ENCODE measurements at places on chromosomes 5 and 9.

DNA sequence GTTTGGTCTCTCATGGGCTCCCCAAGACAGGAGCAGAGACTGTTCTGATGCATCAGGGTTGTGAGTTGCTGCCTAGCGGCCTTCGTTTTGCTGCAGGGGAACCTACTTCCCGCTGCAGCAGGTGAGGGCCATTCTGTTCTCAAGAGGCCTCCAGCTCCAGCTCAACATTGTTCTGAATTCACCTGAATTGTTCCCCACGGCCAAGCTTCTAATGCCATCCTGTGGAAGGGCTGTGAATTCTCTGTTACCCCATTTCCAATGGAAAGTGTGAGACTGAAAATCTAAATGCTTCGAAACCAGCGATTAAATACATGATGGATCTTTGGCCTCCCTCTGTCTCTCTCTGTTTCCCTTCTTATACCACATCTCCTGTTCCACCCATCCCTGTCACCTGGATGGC, 349.1 kb upstream of the DAP start:
- no peak for DNase-seq

DNA sequence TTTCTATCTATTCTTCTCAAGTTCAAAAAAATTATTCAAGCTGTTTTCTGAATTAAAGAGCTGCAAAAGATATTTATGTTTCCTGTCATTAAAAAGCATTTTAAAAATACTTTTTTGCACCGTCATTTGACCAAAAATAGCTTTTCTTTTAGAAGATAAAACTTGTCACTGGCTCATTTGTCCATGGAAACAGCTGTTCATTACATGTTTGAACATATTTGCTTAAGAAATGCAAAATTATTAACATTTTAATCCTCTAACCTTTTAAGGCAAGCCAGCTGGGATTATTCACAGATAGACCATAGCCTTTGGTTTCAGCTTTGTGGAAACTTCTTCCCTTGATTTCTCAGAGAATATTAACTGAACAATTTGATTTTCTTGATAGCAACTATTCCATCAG, 393.9 kb downstream of the TUSC1 start:
- DNase-seq: no peak

DNA sequence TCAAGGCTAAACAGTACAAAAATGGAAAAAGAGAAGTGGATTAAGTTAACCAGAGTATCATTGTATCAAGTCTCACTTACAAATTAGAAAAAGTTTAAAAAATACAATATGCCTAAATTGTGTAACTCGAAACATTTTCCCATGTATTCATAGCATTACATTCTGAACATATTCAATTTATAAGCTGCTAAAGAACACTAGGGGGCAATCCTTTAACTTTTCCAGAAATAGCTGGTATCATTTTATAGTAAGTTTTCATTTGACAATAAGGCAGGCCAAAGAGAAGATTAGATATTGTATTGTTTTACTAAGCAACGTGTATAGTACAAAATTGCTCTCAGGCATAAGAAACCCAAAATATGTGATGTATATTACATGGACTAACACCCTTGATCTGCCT, 234.6 kb downstream of the ADGRV1 start:
- DNase-seq: no peak

DNA sequence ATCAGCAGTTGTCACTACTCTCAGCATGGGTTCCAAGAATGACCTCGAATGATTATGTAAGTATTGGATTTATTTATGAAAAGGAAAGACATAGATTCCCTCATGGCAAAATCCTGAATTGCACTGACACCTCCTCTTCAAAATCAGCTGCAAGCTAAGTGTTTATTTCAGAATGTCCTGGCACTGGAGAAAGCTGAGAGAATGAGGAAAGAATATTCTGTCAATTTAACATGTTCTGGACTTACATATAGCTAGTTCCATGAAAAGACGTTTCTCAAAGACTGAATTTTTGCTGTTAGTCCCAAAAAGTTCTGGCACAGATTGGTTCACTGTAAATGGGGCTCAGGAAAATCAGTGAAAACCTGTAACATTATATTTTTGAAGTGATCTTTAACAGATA, 120.3 kb downstream of the NREP start:
- DNase-seq: no peak

DNA sequence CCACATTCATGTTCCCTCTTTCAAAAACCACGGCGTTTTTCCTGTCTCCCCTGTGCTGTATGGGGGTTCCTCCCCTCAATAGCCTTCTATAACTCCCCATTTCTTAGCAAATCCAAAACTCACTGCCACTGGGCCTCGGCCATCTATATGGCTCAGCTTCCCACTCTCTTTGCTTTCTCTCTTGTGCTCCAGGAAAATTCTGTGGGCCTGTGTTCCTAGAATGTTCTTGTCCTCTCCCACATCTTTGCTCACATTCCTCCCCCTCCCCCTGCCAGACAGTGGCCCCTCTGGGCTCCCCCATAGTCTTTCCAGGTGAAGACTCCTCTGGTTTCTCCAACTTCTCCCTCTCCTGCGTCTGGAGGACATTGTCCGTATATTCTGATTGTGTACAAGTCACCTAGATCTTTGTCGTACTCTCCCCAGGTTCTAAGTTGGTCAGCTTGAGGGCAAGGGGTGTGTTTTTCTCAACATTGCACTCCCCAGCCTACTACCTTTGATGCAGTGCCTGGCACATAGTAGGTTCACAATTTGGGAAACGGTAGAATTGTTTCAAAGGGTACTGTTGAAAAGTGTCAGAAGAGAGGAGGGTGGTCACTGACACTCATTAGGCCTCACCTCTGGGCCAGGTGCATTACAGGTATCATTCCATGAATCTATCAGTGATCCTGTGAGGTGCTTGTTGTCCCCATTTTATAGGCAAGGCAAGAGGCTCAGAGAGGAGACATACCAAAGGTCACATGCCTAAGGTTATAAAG, 3.7 kb upstream of the DUSP1 start:
- DNase-seq: no peak

- no peak for DNase-seq
Measured at GRCh38 chr5:176779537-176779936, 30.8 kb upstream of the UNC5A start.

DNA sequence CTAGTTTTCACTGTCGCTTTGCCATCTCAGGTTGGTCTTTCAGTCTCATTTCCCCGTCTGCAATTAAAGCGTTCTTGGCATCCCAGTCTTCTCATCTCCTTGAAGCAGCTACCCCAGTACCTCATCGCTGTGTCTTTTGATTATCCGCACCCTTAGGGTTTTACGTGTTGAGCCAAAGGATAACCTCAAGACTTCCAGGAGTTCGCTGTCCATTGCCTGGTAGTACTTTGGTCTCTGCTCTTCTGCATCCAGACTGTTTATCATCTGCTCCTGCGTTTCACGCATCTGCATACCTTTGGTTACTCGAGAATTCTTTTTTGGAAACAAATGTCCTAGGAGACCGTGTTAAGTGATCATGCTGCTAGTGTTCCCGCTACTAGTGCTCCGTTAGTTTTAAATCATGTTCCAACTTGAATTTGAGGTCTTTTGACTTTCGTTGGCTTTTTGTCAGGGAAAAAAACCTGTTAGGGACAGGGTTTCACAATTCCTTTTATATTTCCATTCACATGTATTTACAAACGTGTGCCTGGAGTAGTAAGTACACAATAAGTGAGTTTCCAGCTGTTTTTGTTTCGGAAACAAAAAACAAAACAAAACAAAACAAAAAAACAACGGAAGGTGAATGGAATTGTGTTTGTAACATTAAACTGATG, 888 bp downstream of the RABGAP1 start:
- peak; percentile 84 for DNase-seq

DNA sequence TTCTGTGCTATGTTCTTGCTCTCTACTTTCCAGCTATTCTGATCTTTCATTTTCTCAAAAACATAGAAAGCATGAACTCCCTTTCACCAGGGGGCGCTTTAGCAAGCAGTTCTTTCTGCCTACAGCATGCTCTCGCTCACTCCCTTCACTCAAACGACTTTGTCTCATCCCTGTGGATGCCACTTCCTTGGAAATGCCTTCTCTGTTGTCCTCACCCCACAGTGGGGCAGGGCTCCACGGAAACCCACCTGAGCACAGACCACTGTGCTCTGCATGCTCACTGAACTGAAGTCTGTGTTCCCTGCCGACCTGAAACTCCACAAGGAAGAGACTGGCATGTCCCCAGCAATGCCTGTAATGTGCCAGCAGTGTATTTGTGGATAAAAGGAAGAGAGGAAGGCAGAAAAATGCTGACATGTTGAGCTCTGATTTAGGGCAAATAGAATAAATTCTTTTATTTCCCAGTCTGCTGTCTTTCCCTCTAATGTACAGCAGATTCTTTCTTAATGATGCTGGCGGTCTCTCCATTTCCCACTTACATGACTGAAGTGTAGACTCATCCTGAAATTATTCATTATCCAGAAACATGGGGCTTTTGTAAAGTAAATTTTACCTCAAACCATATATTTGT, 4.9 kb upstream of the ROR2 start:
- DNase-seq: peak; percentile 69

GRCh38 chr5:133421394-133421793, 190.9 kb downstream of the FSTL4 start:
- peak; percentile 9 for DNase-seq

DNA sequence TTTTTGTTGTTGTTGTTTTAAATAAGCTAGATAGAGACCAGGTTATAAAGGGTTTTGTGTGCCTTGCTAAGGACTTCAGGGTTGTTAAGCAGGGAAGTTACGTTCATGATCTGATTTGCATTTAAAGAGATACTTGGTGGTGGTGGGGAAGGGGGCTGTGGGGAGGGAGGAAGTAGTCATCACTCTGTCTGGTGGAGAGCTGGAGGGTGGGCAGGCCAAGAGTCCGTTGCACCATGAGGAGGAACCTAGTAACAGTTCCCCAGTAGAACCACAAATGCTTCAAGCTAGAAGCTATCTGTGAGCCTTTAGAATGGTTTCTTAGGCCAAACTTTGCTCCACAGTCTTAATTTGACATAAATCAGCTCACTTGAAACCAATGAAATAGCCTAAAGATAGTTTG, 18.7 kb upstream of the ROPN1L start:
- DNase-seq: no peak

- DNase-seq: no peak
Measured at GRCh38 chr9:109904666-109905065, 124.7 kb downstream of the PALM2AKAP2 start.

DNA sequence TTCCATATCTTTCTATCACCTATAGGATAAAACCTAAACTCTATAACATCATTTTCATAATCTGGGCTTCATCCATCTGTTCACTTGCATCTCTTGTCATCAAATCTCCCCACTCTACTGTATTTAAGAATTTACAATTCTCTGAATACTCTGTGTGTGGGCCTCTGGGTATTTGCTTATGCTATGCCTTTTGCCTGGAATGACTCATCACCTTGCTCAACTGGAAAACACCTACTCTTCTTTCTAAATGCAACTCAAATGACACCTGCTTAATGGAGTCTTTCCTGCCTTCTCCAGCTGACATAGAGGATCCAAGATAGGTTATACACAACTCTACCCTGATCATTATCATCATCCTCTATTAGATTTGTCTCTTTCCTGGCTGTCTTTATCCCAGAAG, 421.7 kb downstream of the SPATA31D1 start:
- DNase-seq: peak; percentile 26

DNA sequence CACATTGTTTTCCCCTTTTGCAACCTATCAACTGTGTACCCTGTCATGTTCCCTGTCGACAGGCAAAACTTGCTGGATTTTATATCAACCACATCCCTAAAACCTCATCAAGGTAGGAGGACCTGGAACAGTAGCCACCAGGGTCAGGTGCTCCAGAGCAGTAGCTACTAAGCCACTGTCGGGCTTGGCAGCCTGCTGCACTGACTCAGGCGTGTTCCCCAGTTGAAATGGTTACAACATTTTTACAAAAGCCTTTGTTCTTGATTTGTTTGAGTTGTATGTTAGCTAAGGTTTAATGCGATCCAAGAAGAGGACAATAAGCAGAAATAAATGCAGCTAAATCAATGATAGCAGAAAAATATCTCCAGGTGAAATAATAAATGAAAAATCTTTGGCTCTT, 407.4 kb upstream of the TLE4 start:
- DNase-seq: no peak

- DNase-seq: no peak
Measured at GRCh38 chr9:130666393-130667119, 2.2 kb downstream of the PRDM12 start.

- DNase-seq: no peak
Measured at GRCh38 chr5:91235271-91235694, 147.8 kb downstream of the ARRDC3 start.

DNA sequence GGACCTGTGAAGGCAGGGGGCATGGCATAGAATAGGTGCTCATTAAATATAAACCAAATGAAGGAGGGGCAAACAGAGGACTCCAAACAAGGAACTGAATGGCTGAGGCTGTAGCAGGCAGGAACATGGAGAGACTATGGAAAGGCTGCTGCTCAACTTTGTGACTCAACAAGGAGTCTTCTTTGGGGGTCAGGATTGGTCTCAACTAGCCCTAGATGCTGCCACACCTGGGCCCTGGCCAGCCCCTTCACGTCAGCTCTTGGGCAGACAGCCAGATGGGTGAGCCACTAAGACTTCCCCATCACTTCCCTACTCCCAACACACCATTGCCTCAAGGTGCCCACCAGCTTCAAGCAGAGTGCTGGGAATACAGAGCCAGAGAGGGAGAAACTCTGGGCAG, 11.0 kb downstream of the RPP25L start:
- DNase-seq: no peak

DNA sequence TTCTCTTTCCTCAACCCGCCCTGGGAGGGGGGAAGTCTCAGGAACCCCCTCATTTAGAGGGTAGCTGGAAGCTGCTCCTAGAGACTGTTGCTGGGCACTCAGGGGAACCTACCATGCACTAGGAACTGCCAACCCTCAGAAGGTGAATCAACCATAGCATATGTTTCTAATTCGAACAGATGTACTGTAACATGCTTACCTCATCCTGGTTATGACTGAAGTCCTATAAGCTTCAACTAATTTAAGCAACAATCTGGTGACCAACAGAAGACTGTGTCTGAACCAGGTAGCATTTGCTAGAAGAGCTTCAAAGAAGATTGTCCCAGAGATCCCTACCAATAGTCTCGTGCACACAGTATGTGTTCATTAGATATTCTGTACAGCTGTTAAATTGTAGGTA, 5.7 kb upstream of the PRDM6 start:
- no peak for DNase-seq

GRCh38 chr5:135034236-135034962, 371 bp upstream of the PITX1 start:
- peak; percentile 68 for DNase-seq

DNA sequence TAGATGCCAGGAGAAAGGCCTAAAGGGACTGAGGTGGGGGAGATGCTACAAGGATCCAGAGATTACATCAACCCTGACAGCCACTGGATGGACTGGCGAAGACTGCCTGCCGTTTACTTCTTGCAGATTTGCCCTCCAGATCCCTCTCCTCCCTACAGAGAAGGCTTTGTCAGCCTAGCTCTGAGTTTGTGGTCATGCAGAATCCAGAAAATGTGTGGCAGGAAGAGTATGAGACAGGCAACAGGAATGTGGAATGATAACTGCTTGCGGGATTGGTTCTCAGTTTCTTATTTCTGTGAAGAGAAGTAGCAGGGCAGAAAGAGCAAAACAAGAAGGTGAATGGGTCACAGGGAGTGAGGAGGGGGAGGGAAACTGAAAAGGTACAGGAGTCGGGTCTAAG, 129.6 kb downstream of the TLE1 start:
- DNase-seq: peak; percentile 96

- DNase-seq: no peak
Measured at GRCh38 chr5:139901251-139901575, 105.6 kb downstream of the PSD2 start.

GRCh38 chr5:72180925-72181324, 73.7 kb downstream of the MAP1B start:
- DNase-seq: peak; percentile 26
